ENCODE measurements at places on chromosomes 12 and 14.
A peak's percentile ranks its signal among the peaks of the same experiment; 100 is the strongest.

DNA sequence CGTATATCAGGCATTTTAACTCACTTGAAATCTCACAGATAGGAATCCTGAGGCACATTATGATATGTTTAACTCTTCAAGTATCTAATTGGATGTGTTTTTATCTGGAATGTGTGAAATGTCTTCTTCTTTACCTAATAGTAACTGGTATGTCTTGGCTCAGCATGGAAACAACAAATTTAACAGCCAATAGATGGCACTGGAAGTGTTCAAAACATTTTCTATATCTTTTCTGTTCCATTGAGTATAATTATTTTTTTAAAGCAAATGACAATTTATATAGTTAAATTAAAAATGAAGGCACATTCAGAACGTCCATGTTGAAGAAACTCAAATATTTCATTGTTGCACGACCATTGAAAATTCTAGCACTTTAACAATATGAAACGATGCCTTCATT, 164.6 kb upstream of the SLC16A7 start:
- DNase-seq, result no peak

DNA sequence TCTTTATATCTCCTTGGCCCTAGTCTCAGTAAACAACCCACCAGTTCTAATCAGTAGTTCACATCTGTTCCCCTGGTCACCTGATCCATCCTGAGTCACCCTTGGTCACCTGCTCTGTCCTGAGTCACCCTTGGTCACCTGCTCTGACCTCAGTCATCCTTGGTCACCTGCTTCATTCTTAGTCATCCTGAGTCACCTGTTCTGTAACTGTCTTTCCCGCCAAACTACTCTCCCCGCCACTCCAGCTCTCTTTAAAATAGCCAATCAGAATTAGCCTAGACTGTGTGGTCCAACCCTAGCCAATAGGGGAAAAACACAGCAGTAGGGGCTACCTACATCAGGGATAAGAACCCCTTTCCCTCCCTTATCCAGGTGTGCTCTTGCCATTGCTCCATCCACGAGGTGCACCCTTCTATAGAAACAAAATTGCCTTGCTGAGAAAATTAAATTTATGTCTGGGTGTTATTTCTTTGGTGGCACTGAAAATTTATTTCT, 245.4 kb upstream of the DIO3 start:
- DNase-seq, result no peak

GRCh38 chr12:3117591-3118015, 40.4 kb downstream of the TSPAN9 start:
- no peak for DNase-seq

GRCh38 chr12:110200124-110200417, 75.9 kb downstream of the IFT81 start:
- no peak for DNase-seq

DNA sequence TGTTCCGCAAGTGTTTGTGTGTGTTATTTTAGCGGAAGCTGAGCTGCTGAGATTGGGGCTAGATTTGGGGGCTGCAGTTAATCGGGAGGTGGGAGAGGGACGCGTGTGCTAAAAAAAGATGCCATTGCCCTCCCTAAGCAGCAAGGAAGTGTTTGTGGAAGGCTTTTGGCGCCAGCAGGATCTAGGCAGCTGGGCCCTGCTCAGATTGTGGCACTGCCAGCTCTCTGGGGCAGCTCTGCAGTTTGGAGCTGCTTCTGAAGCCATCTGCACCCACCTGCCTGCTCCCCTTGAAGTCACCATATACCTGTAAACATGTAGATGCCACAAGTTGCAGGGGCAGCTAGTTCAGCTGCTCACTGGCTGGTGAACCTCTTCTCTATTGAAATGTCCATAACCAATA, 28.8 kb downstream of the TPCN1 start:
- no peak for DNase-seq

DNA sequence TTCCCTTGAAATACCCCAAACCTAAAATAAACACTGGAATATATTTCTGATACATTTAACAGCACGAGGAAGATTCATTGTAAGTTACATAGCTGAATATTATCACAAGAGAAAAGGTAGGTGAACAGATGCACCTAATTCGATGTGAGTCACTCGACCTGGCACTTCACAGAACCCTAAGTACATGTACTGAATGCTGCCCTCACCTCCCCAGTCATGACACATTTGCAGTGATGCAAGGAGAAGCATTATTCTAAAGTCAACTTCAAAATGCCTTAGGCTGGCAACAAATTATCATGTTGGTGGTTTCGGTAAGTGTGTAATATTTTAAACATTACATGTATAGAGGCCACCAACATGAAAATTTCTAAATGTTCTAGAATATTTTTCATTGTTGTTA, 35.2 kb upstream of the TMTC2 start:
- DNase-seq, result no peak

DNA sequence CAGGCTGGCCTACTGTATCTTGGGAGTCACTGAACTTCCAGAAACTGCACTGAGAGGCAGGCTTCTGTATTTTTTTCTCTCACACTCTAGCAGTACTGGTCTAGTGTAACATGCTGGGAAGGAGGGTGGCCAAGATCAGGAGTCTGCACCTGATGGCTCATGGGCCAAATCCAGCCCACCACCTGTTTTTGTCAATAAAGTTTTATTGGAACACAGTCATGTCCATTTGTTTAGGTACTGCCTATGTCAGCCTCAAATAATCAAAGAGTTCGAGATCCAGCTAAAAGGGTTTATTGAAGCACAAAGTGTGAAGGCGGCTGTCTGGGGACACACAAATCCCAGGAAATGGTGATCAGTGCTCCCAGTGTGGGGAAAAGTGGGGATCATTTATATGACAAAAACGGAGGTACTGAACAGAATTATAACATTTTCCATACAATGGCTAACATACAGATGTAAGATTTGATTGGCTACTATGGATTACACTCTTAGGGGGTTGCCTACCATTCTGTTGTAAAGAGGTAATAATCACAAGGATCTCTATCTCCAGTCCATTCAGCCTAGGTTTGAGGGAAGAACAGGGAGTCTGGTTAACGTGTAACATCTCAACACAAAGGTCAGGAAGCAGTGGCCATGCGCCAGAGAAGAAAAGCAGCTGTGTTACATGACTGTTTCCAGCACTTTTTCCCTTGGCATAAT, 12.9 kb downstream of the USP30 start:
- no peak for DNase-seq

DNA sequence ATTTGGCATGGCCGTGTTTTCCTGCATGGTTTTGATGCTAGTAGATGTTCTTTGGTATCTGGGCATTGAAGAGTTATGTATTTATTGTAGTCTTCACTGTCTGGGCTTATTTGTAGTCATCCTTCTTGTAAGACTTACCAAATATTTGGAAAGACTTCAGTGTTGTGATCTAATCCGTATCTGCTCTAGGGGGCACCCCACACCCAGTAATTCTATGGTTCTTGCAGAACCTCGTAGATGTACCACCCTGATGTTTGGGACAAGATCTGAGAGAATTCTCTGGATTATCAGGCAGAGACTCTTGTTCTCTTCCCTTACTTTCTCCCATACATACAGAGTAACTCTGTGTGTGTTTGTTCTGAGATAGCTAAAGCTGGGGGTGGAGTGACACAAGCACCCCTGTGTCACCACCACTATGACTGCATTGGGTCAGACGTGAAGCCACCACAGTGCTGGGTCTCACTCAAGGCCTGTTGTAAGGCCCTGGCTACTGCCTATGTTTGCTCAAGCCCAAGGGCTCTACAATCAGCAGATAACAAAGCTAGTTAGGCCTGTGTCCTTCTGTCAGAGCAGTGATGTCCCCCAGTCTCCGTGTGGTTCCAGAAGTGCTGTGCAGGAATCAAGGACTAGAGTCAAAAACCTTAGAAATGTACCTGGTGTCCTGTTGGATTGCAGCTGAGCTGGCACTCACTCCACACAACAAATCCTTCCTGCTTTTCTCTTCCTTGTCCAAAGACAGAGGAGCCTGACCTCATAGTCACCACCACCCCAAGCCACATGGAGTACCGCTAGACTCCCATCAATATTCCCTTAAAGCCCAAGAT, 9.6 kb downstream of the RDH16 start:
- DNase-seq, result no peak

DNA sequence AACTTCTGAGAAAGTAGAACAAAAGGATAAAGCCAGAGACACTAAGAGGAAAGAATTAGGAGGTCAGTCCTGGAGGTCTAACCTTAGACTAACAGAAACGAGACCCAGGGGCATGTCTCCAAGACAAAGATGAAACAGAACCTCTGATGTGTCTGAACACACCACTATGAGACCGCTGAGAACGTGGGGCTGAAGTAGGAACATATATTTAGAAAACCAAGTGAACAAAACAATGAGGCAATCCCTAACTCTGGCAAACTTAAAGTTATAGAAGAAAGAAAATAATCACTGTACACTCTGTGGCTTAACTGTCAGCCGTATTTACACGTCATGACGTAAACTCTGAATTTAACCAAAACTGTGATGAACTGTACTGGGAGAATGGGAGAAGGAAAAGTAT, 17.9 kb downstream of the KCTD10 start:
- no peak for DNase-seq

DNA sequence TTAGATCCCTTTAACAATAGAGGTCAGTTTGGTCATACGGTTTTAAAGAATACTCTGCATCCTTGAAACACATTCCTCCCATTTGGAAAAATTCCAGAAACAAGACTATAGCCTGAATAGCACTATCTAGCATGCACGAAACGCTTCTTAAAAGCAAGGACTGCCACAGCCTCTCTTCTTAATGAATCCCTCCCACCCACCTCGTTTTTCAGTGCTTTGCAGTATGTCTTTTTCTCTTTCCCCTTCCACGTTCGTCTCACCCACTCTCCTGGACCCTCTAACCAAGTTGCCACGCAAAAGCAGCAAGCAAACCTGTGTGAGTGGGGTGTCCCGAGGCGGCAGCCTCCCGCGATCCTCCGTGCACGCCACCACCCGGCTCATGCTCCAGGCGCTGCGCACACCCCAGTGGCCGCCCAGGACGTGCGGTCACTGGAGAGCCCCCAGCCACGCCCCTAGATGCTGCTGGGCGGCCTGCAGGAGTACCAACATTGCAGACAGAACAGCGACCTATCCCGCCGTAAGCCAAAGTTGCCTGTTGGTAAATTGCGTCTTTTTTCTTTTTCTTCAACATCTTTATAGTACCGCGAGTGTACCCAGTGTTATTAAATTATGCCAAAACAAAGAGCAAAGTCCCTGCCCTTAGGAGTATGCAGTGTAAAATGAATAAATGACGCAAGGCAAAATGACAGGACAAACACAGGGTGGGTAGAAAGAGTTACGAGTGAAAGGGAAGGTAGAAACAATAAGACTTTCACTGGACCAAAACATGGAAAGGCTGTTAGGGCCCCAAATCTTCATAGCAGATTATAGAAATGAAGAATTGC, at the start of gene SLC38A4:
Gene SLC38A4 (minus strand): TSS at position 407 of the 824 bp plus-strand sequence. CDS start 32,926 bp downstream, outside the sequence.
- DNase-seq, result peak; percentile 38

- no peak for DNase-seq
Measured at GRCh38 chr14:29454026-29454693, 473.5 kb downstream of the PRKD1 start.

GRCh38 chr12:52658196-52658595, 6.2 kb upstream of the KRT2 start:
- DNase-seq, result no peak

- no peak for DNase-seq
Measured at GRCh38 chr12:117100851-117101673, 1.8 kb upstream of the TESC start.

GRCh38 chr12:22101749-22102243, 55.8 kb downstream of the CMAS start:
- DNase-seq, result no peak

GRCh38 chr14:33414041-33414440, 475.4 kb downstream of the NPAS3 start:
- peak; percentile 34 for DNase-seq

GRCh38 chr12:26701604-26702215, 131.3 kb downstream of the ITPR2 start:
- DNase-seq, result no peak

DNA sequence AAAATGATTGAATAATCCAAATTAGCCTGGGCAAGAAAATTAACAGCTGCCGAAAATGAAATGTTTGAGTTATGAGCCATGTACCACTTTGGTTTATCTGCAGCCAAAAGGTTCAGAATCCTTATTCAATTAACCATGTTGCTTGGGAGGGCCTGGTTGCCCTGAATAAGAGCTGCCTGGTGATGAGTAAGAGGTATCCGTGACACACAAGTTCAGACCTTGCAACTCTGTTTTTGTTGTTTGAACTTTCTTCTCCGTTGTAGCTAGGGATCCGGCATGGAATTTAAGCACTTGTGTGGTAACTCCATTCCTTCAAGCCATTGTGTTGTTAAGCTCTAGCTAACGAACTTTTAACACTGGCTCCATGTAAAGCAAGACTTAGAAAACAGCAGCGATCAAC, 35.7 kb downstream of the FOXA1 start:
- DNase-seq, result no peak

DNA sequence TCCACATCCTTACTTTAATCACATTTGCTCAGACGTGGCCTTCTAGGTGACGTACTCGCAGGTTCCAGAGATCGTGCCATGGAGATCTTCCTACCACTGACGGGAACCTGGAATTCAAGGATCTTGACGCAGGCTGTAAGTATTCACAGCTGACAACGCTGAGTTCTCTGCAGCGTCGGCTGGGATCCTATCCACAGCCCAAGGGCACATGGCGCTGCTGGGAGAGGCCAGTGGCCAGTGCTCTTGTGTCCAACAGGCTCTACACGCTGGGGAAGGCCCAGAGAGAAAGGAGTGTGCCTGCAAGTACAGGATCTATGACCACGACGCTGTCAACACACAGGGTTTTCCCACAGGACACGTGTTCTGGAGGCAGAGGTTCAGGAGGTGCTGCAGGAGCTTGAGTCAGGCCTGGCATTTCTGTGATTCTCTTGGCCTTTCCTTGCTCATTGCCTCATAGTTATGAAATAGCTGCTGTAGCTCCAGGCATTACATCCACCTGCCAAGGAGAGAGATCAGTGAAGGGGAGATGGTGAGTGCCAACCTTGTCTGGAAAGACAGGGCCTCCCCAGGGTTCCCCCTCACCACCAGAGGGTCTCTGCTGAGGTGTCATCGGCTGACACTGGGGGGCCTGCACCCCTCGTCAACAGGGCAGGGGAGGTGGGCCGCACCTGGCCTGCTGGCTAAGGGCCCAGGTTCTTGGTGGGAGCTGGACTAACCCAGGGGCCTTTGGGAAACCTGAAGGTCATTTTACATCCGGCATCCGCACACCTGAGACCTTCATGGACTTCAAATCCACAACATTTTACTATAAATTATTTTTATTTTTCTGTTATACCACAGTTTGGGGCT, 21.3 kb downstream of the LRCOL1 start:
- no peak for DNase-seq

GRCh38 chr14:34711796-34712712, 2.3 kb downstream of the CFL2 start:
- DNase-seq, result no peak

- DNase-seq, result no peak
Measured at GRCh38 chr12:114638790-114639435, 45.1 kb downstream of the TBX3 start.

GRCh38 chr14:40347675-40348074, 915.4 kb upstream of the FBXO33 start:
- DNase-seq, result no peak

DNA sequence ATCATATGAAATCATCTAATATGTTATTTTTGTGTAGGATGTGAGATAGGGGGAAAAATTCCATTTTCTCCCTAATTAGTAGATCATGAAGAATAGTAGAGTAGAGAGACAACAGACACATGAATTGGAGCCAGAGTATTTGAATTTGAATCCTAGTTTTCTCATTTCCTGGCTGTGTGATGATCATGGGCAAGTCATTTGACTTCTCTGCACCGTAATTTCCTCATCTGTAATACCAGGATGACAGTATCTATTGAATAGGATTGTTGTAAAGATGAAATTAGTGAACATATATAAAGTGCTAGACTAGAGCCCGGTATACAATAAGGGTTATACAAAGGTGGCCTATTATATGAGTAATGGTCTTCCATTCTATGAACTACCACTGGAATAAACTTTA, 32.2 kb upstream of the PLXNC1 start:
- DNase-seq, result no peak
